ENCODE measurements at places on chromosomes 12 and 14. TPM values are rescaled to one million over a fixed set of nuclear protein-coding genes. Genes with fewer than 3 reads are reported as not detected.

GRCh38 chr12:90037740-90038139, 329.1 kb upstream of the ATP2B1 start:
- no peak for DNase-seq

RBM23 gene
- total RNA-seq: 65.2 TPM

- DNase-seq: no peak
Measured at GRCh38 chr12:115437061-115437567, 753.1 kb upstream of the TBX3 start.

- DNase-seq: no peak
Measured at GRCh38 chr12:52580496-52580895, 6.9 kb upstream of the KRT74 start.

GRCh38 chr12:68240975-68241374, 12.4 kb downstream of the IL22 start:
- no peak for DNase-seq

AMN gene
- total RNA-seq: 0.05 TPM

DNA sequence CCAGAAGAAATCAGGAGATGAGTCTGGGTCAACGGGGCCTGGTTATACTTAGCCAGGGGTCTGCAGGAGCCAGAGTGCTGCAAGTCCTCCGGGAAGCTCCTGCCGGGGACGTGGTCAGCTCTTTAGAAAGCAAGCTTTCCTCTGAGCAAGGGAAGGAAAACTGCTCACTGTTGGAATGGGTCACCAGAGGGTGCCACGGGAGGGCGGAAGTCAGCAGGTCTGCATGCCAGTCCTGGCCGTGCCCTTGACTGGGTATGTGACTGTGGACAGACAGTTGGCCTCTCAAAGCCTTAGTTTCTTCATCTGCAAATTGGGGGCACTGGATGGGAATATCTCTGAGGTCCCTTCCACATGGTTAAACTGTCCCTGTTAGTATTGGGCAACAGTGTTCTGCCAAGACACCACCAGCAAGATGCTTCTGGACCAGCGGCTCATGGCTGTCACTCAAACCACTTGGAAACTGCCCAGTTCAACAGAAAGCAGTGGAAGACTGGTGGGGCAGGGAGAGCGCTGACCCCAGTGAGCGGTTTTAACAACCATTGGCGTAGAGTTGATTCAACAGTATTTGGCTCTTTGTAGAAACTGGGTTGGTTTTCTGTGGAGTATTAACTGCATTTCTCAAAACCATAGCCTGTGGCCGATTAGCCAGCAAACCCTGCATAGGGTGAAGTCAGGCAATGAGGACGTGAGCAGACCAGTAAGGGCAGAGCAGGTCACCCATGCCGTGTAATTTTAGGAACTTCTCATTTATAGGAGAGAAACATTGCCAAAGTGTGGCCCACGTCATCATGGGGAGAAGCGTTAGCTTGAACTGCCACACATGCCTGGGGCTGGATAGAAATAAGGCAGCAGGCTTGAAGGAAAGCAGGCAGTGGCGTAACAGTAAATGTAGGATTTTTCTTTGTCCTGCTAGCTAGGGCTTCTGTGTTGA, 163.9 kb upstream of the PRMT8 start:
- no peak for DNase-seq

- no peak for DNase-seq
Measured at GRCh38 chr12:78916845-78917480, 52.4 kb downstream of the SYT1 start.

- DNase-seq: no peak
Measured at GRCh38 chr14:100047600-100047999, 17.6 kb upstream of the EVL start.

DNA sequence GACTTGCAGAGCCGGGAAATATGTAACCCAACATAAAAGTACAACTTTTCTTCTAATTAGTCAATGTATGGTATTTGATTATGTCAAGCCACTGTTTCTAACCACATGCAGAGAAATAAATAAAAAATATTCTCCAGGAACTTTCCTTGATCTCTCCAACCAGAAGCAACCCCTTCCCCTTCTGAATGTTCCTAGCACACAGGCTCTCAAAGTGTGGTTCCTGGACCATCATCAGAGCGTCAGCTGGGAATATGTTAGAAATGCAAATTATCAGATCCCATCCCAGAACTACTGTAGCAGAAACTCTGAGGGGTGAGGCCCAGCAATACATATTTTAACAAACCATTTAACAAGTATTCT, 21.0 kb upstream of the ITPR2 start:
- no peak for DNase-seq

- DNase-seq: no peak
Measured at GRCh38 chr12:18700271-18700670, 37.5 kb downstream of the PLCZ1 start.

- no peak for DNase-seq
Measured at GRCh38 chr12:66803930-66804329, 125.1 kb upstream of the GRIP1 start.

GRCh38 chr14:102590667-102591099, 1.8 kb upstream of the RCOR1 start:
- no peak for DNase-seq

All from glomerular endothelial cell (primary cell).